ENCODE measurements at places on chromosomes 12 and 14. TPM values are rescaled to one million over a fixed set of nuclear protein-coding genes. Genes with fewer than 3 reads are reported as not detected.

DNA sequence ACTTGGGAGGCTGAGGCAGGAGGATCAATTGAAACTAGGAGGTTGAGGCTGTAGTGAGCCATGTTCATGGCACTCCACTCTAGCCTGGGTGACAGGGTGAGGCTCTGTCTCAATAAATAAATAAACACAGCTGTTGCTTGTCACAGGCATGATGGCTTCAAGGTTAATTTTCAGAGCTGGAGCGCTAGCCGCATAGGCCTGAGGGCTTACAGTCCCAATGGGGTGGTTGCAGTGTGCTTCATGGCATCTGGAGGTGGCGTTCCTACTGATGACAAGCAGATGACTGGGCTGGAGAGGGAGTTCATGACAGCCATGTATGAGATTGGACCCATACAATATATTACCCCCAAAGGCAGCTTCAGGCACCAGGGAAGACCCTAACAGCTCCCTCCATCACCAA, 1.6 kb upstream of the FMNL3 start:
- peaks cover 14% of the 10 kb centered on the region for H3K27me3 ChIP-seq
- H3K4me1 ChIP-seq = peaks cover 11% of the 10 kb centered on the region
- H3K4me3 ChIP-seq = no peak overlapping the region
- H3K36me3 ChIP-seq = no peaks in the 10 kb centered on the region
- H3K27ac ChIP-seq = no peak overlapping the region
- no peak for DNase-seq

DNA sequence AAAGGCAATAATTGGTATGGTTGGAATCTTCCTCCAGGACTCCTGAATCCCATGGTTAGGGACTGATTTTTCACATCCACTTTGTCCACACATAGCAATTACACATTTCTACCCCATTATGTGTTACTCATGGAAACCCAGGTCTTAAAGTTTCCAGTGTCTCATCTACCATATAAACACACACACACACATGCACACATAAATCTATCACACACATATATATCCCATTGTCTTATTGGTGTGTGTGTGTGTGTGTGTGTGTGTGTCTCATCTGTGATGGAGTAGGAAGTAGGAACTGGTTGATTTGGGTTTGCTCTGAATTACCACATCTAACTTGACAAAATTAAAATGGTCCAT, 525.4 kb downstream of the FUT8 start:
- H3K4me3 ChIP-seq = no peak overlapping the region
- H3K27ac ChIP-seq = no peak overlapping the region
- no peaks in the 10 kb centered on the region for H3K4me1 ChIP-seq
- no peaks in the 10 kb centered on the region for H3K36me3 ChIP-seq
- H3K27me3 ChIP-seq = no peaks in the 10 kb centered on the region
- no peak for DNase-seq

- H3K27me3 ChIP-seq = peaks cover 3% of the 10 kb centered on the region
- no peaks in the 10 kb centered on the region for H3K36me3 ChIP-seq
- DNase-seq = no peak
- H3K27ac ChIP-seq = no peak overlapping the region
- no peaks in the 10 kb centered on the region for H3K4me1 ChIP-seq
Observed at GRCh38 chr12:9319044-9319841, 111.0 kb upstream of the PZP start.

DNA sequence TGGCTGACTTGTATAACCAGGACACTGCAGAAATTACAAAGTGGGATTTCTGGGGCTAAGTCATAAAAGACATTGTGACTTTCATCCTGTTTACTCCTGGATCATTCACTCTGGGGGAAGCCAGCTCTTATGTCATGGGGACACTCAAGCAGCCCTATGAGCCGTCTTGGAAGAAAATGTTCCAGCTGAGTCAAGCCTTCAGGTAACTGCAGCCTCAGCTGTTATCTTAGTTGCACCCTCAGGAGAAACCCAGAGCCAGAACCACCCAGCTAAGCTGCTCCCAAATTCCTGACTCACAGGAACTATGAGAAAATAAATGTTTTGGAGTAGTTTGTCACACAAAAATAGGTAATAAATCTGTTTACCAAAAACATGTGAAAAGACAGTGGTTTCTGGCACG, 43.1 kb upstream of the GXYLT1 start:
- H3K36me3 ChIP-seq = peaks cover 6% of the 10 kb centered on the region
- H3K4me3 ChIP-seq = no peak overlapping the region
- no peaks in the 10 kb centered on the region for H3K4me1 ChIP-seq
- H3K27ac ChIP-seq = no peak overlapping the region

- DNase-seq = no peak
- no peak overlapping the region for H3K27ac ChIP-seq
- H3K4me1 ChIP-seq = peaks cover 22% of the 10 kb centered on the region
- no peak overlapping the region for H3K4me3 ChIP-seq
- no peaks in the 10 kb centered on the region for H3K27me3 ChIP-seq
Observed at GRCh38 chr14:68513838-68514607, 278.8 kb downstream of the ZFP36L1 start.

DNA sequence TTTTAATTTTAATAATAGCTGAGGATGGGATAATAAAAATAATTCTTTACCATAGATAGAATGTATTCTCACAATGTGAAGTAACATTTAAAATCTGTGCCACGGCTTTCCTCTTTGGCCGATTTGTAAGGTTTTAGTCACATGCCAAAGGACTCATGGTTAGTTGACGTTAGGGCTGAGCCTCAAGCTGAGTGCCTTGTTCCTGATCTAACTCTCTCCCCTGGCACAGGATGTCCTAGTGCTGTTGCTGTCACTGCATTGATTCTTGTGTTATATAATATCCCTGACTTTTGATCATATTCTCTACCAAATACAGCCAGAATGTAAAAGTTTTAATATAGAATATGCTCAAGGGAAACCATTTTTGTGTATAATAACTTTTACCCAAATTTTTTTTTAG, 144.3 kb downstream of the PELI2 start:
- no peaks in the 10 kb centered on the region for H3K36me3 ChIP-seq
- no peaks in the 10 kb centered on the region for H3K27me3 ChIP-seq
- DNase-seq = no peak

DNA sequence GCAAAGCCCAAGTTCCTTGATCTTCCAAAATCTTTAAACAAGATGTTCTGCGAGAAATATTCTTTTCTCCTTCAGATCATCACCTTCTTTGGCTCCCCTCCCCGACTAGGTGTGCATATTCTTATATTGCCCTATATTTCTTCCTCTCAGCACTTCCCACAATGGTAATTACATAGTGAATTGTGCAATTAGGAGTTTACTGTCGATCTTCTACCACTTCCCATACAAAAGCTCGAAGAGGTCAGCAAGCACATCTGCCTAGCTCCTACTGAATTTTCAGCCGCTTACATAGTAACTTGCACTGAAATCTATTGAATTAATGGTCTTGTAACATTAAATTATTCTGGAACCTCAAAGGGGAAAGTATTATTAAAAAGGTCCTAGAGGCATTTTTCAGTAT, 16.7 kb downstream of the OSBPL8 start:
- H3K27me3 ChIP-seq = no peaks in the 10 kb centered on the region
- H3K4me1 ChIP-seq = peaks cover 1% of the 10 kb centered on the region
- H3K27ac ChIP-seq = no peak overlapping the region
- H3K4me3 ChIP-seq = no peak overlapping the region
- H3K36me3 ChIP-seq = no peaks in the 10 kb centered on the region
- DNase-seq = no peak

DNA sequence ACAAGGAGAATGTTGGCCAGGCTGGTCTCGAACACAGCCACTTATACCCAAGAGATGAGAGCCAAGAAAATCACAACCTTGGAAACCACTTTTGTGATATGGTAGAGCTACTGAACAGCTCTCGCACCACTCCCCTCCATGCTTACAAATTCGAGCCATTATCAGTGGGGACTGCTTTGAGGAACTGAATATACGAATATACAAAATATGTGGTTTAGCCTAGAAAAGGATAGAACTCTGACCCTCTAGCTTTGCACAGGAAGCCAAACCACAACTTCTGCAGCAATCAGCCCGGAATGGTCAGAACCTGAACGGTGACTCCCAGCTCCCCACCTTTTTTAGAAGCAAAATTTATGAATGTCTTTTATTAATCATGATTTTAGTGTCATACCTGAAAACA, 129.8 kb upstream of the TMEM132C start:
- H3K27me3 ChIP-seq = no peaks in the 10 kb centered on the region
- H3K36me3 ChIP-seq = no peaks in the 10 kb centered on the region
- H3K4me1 ChIP-seq = no peaks in the 10 kb centered on the region
- H3K27ac ChIP-seq = no peak overlapping the region

- no peaks in the 10 kb centered on the region for H3K27me3 ChIP-seq
- H3K4me3 ChIP-seq = peak overlapping the region; percentile 97
- H3K4me1 ChIP-seq = no peaks in the 10 kb centered on the region
- peak; percentile 16 for DNase-seq
Observed at GRCh38 chr12:8698132-8698851, 501 bp downstream of the RIMKLB start.

DNA sequence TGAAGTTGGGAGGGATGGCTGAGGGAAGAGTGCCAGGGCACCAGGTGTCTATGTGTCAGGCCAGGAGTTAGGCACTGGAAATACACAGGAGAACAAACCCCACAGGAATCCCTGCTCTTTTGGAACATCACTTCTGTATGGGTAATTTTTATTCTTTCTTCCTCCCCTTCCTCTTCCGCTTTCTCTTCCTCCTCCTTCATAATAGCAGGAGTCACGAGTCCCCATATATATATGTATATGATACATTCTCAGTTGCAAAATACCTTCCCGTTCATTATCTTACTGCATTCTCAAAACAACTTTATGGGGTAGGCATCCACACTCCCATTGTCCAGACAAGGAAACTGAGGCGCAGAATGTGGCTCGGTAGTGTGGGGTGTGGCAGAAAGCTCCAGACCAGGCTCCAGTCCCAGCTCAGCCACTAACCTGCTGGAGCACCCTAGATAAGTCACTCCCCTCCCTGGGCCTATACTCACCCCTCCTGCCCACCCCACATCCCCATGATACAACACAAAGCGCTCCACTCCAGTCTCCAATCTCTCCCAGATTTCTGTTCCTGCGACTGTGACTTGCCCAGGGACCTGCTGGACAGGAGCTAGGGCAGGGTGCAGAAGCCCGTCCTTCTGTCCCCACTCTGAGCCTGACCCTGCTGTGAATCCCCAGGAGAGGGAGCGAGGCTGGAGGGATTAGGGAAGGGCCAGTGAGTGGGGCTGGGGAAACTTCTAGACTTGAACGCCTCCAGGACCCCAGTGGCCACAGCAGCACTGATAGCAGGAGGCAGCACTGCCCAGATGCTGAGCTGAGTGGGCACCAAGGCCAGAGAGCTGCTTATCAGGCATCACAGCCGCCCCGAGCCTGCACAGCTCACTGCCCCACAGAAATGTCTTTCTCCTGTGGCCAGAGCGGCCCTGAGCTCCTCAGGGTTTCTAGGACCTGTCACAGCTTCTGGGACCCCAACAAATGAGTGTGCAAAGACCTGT, 1.4 kb upstream of the AQP2 start:
- H3K4me1 ChIP-seq = no peaks in the 10 kb centered on the region
- no peak overlapping the region for H3K4me3 ChIP-seq
- no peak for DNase-seq
- H3K27ac ChIP-seq = no peak overlapping the region
- H3K36me3 ChIP-seq = no peaks in the 10 kb centered on the region
- peaks cover 40% of the 10 kb centered on the region for H3K27me3 ChIP-seq

CLEC7A gene
- not detected for polyA plus RNA-seq

KLRG1 gene
- 0.47 TPM for polyA plus RNA-seq
